ENCODE measurements at places on chromosomes 6 and 20.

GRCh38 chr20:57570920-57571319 is 10.0 kb downstream of the PCK1 start:
- DNase-seq, result no peak

DNA sequence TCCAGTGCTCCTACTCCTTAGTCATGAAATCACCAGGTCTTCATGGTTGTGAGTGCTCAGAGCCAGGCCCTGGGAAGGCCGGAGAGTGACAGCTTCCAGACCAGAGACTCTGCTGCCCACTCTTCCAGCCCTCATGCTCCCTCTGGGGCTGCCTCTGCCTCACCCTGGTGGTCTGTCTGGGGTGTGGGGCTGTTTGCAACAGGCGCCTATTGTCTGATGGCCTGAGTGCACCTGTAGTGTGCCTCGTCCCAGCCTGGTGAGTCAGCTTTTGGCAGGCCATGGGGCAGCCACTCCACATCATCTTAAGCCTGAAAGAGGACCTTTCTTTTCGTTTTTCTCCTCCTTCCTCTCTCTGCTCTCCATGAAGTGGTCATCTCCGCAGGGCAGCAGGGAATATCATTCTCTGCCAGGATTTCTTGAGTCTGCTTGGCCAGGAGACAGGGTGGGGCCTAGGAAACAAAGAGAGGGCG is 173.8 kb downstream of the VEGFA start:
- no peak for DNase-seq

DNA sequence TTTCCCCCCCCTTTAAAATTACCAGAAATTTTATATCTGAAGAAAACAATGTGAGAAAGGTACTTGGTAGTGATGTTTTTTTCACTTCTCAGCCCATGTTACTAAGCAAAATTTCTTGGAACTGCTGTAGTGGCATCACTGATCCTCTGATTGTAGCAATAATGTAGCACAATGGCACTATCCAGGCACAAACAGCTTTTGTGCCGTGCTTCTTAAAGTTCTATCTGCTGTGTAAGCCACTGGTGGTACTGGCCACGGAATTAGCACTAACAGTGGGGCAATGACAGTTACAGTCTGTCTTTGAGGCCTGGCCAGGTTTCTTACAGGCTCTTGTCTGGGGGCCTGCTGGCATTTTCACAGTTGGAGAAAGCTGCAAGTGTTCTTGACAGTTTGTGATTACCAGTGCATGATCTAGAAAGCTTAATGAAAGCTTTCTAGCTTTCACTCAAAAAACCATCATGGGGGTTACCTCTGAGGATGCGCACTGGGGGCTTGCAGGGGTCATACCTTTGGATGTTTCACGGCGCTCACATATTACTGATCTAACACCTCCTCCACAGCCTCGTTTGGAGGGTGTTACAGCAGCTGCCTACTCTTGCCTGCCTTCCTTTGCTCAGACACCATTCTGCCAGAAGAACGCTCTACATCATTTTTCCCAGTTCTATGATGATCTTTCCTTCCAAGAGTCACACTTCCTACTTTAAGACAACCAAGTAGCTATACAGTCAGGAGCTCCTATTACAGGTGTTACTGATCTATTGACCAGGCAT is 58.4 kb upstream of the ARMH2 start:
- DNase-seq, result no peak

- peak; percentile 14 for DNase-seq
These were observed 304.9 kb downstream of the CDH26 start for GRCh38 chr20:60262967-60263603.

DNA sequence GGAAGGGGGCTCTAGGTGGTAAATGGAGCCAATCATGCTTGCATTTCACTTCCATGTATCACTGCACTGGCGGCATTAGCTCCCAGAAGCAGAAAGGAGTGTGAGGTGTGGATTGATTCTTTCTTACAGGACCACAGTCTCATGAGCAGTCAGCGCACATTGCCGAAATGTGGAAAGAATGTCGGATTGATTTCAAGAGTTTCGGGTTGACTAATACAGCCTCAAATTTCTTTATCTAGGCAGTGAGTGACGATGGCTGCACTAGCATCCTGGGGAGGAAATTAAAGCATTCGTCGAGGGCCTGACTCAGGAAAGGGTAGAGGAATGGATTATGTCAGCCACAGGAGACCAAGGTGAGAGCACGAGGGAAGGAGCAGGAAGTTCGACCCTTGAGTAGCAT is 222.8 kb upstream of the CDYL start:
- DNase-seq, result no peak

- no peak for DNase-seq
These were observed 1235.7 kb upstream of the MAP3K7 start for GRCh38 chr6:91822581-91822980.

GRCh38 chr6:25404091-25404490 is 124.9 kb downstream of the CARMIL1 start:
- DNase-seq, result no peak

DNA sequence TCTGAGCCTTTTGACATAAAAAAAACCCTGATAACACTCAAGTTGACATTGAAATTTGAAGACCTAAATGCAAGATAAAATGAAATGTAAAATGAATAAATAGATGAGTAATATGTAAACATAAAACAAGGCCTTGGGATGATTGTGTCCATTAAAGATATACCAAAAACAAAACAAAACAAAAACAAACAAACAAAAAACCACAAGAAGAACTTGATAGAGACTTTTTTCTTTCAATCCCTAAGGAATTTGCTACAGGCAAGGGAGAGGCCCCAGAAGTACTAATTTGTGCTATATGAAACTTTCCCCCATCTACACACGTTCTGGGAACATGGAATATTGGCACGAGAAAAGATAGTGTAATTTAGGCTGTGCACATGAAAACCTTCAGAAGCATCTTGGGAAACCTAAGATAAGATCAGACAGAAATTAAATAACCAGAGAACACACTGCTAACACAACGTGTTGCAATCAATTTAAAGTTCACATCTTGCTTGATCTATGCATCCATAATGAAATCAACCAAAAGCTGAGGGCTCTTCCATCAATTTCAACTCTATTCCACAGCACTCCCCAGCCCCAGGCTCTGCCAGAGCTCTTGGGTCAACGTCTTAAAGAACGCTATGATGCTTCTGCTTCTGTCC is 201.1 kb upstream of the RREB1 start:
- no peak for DNase-seq

DNA sequence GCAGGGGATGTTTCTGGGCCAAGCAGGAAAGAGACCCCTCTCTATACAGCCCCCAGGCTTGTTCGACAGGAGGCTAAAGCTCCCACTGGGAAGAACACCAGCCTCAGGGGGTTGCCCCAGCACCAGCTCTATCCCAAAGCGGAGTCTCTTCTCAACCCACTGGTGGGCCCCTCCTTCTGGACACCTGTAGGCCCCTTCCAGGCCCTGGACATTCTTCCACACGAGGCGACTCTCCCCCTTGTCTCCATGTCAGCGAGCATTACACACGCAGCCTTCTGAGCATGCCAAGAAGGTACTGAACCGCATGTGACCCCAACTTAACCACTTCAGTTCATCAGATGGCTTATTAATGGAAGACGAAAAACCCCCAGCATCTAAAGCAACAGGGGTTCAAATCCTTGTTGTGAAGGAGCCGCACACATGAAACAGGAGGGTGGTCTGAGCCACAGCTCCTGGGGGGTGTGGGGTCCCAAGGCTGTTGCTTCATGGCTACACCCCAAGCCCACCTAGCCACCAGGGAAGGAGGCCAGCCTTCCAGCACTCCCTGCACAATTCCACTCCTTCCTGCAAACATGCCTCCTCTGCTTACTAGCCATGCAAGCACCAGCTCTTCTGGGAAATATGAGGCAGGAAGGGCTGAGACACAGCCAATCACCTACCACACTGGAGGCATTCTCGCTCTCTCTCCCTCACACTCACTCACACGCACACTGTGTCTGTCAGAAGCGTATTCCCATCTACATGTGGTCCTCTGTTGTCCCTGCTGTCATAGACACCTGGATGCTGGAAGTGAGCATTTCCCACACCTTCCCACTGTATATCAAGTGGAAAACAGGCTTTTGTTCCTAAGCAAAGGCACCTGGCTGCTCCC is 104.5 kb downstream of the NOL4L start:
- no peak for DNase-seq

DNA sequence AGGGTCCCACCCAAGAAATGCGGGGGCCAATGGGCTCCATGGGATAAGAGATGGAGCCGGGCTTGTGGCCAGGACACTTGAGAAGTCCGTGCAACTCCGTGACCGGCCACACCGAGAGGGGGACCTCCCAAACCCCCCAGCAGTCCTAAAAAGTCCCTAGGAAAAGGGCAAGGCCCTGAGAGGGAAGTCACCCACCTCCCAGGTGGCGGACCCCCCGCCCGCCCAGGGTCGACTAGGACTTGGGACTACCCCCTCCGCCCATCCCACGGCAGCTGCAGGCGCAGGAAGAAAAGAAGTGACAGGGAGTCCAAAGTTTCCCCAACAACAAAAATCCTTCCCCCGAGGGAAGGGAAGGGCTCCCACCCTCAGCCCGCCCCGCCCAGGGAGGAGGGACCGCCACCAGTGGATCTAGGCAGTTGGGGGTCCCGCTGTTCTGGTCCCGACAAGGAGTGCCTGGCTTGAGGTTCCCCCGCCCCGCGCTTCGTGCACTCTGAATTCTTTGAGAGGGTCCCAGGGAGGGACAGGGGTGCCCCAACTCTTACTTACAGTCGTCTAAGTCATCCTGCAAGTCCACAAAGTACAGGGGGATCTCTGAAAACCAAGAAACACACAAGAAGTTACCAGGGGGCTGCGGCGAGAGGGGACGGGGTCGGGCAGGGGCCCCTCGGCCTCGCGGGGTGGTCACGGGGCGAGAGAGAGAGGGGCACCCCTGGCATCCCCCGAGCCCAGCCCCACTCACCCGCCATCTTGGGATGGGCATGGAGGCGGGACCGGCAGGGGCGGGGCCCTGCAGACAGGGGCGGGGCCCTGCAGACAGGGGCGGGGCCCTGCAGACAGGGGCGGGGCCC is 611 bp upstream of the RAB22A start:
- peak; percentile 78 for DNase-seq

GRCh38 chr6:52221302-52221701 is 23.0 kb downstream of the IL17F start:
- DNase-seq, result no peak

- DNase-seq, result no peak
These were observed 141.6 kb upstream of the DTNBP1 start for GRCh38 chr6:15804164-15805154.

GRCh38 chr6:16321826-16322225 is 83.4 kb downstream of the GMPR start:
- DNase-seq, result no peak

- no peak for DNase-seq
These were observed 16.9 kb upstream of the ZSCAN16 start for GRCh38 chr6:28107506-28107905.

GRCh38 chr6:107670792-107671199 is 153.3 kb downstream of the SCML4 start:
- DNase-seq, result peak; percentile 48

DNA sequence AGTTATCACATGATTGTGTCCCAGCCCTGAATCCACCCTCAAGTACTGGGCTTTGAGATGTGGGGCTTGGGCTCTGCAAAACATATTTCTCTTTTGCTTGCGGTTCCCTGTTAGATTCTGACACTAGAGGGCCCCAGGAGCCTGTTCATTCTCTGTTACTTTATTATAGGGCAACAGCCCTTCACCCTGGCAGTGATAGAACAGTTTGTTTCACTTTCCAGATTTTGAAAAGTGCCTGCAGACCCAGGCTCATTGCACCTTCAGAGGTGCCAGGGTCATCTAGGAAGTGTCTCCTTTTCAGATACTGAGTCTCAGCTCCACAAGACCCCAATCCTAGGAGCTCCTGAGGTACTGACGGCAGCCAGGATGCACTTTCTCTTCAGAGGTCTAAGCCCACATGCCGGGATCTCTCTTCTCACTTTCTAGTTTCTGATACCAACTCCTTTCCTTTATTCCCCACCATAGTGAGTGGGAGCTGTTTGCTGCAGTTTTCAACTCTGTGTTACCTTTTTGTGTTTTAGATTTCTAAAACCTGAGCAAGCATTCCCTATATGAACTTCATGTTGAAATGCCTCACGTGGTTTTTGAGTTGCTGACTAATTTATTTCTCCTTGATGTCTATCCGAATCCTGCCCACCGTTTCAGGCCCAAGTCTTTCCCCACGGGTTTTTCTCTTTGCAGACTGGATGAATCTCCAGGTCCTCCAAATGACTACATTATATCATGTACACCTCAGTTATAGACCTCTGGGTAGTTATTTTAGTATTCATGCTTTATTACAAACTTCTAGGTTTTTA is 10.9 kb downstream of the ABT1 start:
- peak; percentile 54 for DNase-seq

DNA sequence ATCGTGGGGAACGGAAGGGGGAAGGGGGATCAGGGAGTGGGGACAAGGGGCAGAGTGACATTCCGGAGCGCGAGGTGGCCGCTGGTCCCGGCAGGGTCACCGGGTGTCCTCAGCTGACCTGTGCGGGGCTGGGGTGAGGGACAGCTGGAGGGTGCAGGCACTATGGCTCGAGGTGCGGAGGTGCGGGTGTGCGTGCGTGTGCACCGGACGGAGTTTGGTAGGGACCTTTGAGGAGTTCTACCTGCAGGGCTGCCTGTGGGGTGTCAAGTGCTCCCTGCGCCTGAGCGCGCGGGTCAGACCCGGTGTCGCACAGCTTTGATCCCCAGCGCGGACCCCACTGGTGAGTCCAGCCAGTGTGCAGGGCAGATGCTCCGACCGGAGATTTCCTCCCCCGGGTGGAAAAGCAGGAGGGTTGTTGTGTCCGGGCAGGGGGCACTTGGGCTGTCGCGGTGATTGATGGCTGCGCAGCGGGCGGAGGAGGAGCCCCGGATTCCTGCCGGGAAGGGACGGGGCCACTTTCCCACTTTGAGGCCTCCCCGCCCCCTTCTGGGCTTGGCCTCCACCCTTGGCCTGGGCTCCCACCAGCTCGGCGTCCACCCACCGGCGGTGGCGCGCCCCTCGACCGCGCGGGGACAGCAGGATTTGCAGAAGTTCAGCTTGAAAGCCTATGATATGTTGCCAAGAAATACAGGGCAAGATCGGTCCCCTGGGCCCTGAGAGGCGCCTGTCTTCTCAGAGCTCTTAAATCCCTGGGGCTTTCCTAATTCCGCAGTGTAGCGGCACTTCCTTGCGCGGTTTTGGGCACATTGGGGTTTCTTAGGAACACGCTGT is 658 bp downstream of the RIN2 start:
- DNase-seq, result peak; percentile 23

GRCh38 chr20:59411170-59411569 is 110.8 kb downstream of the EDN3 start:
- DNase-seq, result no peak

DNA sequence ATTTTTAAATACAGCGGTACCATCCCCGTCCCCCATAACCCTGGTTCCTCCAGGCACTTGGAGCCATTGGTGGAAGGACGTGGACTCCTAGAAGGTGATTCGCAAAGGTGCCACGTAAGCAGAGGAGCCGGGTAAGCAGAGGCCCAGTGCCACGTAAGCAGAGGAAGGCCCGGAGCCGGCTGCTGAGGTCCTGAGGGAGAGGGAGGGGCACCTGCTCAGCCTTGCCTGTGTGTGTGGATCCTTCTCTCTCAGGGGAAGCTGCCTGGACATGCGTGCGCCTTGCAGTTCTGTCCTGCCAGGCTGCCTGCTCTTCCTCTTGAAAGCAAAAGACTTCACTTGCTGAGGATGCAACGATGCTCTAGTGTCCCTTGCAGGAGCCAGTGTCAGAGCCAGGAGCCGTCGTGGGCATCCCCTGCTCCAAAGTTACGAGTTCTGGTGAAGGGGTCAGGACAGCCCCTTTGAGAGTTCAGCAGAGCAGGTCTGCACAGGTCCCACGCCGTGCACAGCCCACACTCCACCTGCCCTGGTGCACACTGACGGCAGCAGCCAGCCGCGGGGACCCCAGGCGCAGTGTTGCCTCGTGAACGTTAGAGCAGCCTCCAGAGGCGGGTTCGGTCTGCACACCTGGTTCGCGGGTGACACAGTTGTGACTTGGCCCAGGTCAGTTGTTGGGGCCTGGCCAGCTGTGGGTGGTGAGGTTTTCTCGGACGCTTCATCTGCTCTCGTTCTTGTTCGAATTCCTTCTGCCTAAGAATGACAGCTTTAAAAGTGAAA is 1.9 kb upstream of the NKAIN4 start:
- no peak for DNase-seq

Measured in memory B cell (primary cell).